Karpas-422 (cell line): ENCODE measurements at places on chromosomes 11 and 22. TPM values are rescaled to one million over a fixed set of nuclear protein-coding genes. Genes with fewer than 3 reads are reported as not detected.

DNA sequence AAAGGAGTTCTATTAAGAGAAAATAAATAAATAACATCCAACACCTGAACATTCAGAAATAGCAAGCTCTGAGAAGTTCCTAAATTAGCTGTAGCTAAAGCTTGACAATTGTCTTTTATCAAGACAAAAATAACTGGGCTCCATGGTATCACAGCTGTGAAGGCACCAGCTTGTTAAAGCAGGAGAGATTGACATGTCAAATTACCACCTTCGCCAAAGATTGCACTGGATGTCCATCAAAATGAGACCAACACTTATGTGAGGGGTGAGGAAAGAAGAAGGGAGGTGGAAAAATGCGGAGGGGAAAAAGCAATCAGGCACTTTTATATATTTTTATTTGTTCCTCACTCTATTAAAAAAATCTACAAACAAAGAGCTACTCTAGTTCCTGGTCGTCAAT, 1827.5 kb upstream of the RAG2 start:
- DNase-seq: no peak
- no peaks in the 10 kb centered on the region for H3K27me3 ChIP-seq
- no peaks in the 10 kb centered on the region for H3K36me3 ChIP-seq
- H3K27ac ChIP-seq: no peak overlapping the region
- no peak overlapping the region for H3K4me3 ChIP-seq
- H3K4me1 ChIP-seq: no peaks in the 10 kb centered on the region

DNA sequence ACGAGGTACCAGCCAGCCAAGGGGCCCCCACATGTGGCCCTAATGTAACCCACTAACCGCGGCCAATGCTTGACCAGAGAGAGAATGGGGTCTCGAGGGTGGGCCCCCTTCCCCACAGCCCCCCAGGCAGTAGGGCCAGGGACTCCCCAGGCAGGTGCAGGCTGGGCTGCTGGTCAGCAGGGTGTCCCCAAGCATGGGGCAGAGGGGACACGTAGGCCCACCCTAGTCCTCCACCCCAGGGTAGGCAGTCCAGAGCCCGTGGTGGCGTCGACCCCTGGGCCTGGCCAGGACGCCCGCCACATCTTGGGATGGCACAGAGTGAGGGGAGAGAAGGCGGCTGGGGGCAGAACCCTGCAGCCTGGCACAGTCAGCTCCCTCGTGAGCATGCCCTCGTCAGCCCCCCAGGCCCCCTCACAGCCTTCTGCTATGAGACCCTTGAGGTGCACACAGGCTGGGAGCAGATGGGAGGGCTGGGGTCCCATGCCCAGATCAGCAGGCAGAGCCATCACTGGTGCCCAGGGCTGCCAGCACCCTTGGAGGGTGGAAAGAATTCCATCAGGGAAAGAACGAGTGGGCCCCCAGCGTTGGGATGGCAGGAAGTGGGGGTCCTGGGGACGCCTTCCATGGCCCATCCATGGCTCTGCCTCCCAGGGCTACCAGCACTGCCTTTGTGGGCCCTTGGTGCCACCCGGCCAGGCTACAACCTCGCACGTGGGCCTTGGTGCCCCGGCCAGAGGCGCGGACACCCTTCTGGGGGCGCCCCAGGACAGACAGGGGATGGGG, 6.1 kb downstream of the TNNT3 start:
- no peaks in the 10 kb centered on the region for H3K36me3 ChIP-seq
- no peaks in the 10 kb centered on the region for H3K4me1 ChIP-seq
- no peak for DNase-seq

DNA sequence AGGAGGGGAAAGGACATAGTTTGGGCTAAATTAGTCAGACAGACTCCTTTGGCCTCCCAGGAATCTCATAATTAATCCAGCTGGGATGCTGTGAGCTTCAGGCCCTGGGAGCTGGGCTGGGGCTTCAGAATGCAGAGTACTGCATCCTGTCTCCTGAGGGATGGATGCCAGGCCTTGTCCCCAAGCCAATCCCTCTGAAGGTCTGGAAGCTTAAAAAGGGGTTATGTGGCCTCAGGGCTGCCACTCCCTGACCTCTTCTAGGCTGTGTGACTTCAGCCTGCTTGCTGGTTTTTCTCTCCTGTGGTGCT, 6.9 kb upstream of the LRRC32 start:
- no peak overlapping the region for H3K4me3 ChIP-seq
- DNase-seq: no peak
- peaks cover 56% of the 10 kb centered on the region for H3K4me1 ChIP-seq
- no peak overlapping the region for H3K27ac ChIP-seq
- no peaks in the 10 kb centered on the region for H3K27me3 ChIP-seq

DNA sequence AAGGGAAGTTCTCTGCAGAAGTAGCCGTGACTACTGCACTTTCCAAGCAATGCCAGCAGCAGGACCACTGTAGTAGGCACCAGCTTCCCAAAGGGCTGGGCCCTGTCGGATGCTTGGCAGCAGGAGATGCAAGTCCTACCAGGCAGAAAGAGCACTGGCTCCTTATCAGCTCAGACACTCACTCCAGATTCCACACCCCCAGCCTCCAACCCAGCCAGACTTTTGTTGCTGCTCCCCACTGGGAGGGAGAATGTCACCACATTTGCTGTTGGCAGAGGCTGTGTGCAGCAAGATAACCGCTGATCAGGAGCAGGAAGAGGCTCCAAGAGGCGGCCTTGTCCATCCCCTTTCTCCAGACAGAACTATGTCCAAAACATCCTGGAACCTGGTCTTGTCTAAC, 118.7 kb downstream of the C11orf58 start:
- DNase-seq: no peak
- H3K4me3 ChIP-seq: no peak overlapping the region
- no peaks in the 10 kb centered on the region for H3K27me3 ChIP-seq
- no peaks in the 10 kb centered on the region for H3K4me1 ChIP-seq
- no peaks in the 10 kb centered on the region for H3K36me3 ChIP-seq

DNA sequence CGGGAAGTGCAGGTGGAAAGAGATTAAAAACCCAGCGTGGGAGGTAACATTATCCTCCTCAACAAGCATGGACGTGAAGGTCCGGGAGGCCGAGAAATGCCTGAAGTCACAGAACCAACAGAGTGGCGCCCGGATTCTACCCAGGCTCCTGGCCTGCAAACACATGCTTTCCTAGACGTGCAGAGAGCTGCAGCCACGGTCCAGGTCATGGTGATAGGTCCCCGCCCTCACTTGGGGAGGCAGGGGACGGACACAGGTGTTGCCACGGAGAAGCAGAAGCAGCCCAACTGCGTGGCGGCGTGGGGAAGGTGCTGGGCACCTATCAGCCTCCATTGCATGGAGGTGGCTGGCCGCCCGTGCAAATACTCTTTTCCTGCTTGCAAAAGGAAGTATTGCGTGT, 148.8 kb downstream of the MPPED1 start:
- H3K36me3 ChIP-seq: no peaks in the 10 kb centered on the region
- no peak overlapping the region for H3K27ac ChIP-seq
- no peak overlapping the region for H3K4me3 ChIP-seq

DNA sequence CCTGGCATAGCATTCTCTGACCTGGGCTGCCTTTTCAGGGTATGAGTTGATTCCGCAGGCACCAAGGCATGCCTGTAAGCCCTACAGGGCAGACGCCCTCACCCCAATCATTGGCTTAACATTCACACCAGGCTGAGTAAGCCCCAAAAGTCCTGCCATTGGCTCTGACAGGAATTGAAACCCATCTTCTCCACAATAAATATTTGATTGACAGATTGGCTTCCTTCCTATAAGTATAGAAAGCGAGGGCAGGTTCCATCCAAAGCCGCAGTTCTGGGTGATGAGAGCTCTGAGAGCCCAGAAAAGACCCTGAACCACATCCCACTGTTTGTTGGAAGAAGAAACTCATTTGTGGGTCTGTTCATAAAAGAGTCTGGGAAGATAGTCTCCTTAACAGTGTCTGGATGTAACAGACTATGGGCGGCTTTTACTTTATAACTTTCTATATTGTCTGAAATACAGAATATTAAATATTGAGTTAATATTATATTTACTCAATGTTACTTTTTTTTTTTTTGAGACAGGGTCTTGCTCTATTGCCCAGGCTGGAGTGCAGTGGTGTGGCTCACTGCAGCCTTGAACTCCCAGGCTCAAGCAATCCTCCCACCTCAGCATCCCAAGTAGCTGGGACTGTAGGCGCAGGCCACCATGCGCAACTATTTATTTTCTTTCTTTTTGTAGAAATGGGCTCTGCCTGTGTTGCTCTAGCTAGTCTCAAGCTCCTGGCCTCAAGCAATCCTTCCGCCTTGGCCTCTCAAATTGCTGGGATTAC, 46.8 kb downstream of the FAM83F start:
- H3K27ac ChIP-seq: no peak overlapping the region
- H3K36me3 ChIP-seq: no peaks in the 10 kb centered on the region
- no peak overlapping the region for H3K4me3 ChIP-seq
- no peak for DNase-seq
- H3K27me3 ChIP-seq: no peaks in the 10 kb centered on the region
- H3K4me1 ChIP-seq: peaks cover 31% of the 10 kb centered on the region

DNA sequence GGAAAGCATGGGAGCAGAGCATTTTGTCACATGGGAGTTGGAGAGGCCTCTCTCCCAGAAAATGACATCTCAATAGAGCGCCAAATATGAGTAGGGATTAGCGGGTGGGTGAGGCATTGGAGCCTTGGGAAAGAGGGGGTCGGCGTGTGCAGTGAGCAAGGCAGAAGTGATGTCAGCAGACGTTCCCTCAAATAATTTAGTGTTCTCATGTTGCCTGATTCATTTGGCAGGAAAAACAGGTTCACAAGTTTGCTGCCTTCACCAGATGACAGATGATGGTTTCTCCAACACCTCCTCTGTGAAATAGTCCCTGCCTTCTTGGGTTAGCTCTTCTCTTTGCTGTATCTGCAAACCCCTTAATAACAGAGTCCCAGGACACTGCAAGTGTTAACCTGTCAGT, 118.5 kb upstream of the ARHGAP20 start:
- no peak for DNase-seq
- H3K36me3 ChIP-seq: no peaks in the 10 kb centered on the region
- H3K4me3 ChIP-seq: no peak overlapping the region
- H3K4me1 ChIP-seq: no peaks in the 10 kb centered on the region

DNA sequence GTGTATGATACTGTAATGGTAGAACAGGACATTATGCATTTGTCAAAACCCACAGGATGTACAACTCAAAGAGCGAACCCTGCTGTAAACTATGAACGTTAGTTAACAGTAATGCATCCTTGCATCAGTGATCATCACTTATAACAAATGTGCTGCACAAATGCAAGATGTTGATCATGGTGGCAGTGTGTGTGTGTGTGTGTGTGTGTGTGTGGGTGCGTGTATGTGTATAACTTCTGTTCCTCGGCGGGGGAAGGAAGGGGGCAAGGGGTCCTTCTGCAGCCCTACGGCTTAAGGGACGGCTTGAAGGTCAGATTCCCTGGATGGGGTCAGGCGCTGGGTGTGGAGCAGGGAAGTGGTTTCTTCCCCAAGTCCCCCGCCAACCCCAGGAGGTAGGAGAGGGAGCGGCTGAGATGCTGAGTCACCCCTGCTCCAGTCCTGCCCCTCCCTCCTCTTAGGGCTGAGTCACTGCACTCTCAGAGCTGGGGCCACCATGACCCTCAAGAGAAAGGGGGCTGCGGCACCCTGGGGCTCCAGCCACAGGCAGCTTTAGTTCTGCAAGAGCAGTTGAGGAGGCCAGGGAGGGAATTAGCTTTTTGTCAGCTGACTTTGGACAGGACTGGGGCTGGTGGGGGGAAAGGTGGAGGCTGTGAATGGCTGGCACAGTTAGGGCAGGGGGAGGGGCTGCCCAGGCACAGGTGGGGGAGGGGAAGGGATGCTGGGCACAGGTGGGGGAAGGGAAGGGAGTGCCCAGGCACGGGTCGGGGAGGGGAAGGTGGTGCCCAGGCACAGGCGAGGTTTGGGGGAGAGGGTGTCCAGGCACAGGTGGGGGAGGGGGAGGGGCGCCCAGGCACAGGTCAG, 8.8 kb upstream of the CTSD start:
- H3K36me3 ChIP-seq: no peaks in the 10 kb centered on the region
- H3K4me1 ChIP-seq: no peaks in the 10 kb centered on the region; the same call in 1 of the 2 replicates
- no peak overlapping the region for H3K4me3 ChIP-seq
- H3K27me3 ChIP-seq: no peaks in the 10 kb centered on the region
- H3K27ac ChIP-seq: no peak overlapping the region
- no peak for DNase-seq

- H3K4me1 ChIP-seq: peaks cover 14% of the 10 kb centered on the region
- no peak overlapping the region for H3K27ac ChIP-seq
- no peaks in the 10 kb centered on the region for H3K27me3 ChIP-seq
- no peak overlapping the region for H3K4me3 ChIP-seq
Observed at GRCh38 chr11:45830596-45830995, 16.7 kb upstream of the CRY2 start.

DNA sequence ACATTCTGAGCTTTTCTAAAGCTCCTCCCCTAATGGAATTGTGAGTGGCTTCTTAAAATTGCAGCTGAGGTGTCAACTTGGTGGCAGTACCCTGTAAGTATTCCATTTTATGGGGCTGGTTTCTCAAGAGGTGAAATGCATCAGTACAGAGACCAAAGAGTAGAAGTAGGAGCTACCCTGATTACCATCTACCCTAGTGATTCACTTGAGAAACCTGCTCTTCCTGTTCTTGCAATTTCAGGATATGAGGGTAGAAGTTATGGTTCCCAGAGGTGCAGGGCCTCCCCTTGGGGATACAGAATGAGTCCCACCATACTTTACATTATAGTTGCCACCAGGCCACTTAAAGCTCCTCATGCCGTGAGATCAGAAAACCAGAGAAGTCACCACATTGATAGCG, 944.6 kb downstream of the OPCML start:
- H3K36me3 ChIP-seq: no peaks in the 10 kb centered on the region
- no peak for DNase-seq
- no peak overlapping the region for H3K27ac ChIP-seq
- no peaks in the 10 kb centered on the region for H3K4me1 ChIP-seq
- H3K4me3 ChIP-seq: no peak overlapping the region

DNA sequence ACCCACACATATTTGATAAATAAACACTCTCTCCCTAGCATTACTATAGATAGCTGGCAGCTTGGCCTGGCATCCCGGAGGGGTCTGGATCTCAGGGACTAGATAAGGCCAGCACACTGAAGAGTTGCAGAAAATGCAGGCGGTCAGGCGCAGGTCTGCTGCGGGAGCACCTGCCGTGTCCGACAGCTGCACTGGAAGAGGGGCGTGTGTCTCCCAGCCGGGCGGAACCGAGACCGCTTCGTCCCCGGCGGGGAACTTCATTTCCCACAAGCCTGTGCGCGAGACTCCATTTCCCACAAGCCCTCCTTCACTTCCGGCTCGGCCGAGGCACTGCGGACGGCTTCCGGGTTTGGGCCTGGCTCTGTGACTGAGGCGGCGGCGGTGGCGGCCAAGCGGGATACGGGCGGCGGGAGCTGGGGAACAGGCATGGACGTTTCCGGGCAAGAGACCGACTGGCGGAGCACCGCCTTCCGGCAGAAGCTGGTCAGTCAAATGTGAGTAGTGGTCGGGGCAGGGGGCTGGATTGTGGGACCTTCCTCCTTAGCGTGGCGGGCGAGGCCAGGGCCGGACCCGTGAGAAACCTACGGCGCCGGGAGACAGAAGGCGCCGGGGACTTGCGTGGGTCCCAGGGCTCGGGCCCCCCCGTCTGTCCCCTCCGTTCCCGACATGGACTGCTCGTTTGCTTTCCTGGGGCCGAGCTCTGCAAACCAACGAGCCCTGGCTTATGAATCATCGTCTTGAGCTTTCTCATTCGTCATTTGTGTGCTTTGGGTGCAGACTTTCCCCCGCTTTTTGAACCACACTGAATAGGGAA, at the start of gene MED15:
TSS of gene MED15 (plus strand) at position 358 of the 814 bp plus-strand sequence. CDS start at position 427, 69 bp downstream.
- peaks cover 36% of the 10 kb centered on the region for H3K4me1 ChIP-seq
- H3K27ac ChIP-seq: peak within 1 kb of the TSS; percentile 44
- peak; percentile 97 for DNase-seq
- 0 out of 2 replicates have a peak, but pooled peaks cover 5% of the 10 kb centered on the region for H3K36me3 ChIP-seq
- no peaks in the 10 kb centered on the region for H3K27me3 ChIP-seq
- H3K4me3 ChIP-seq: peak within 1 kb of the TSS; percentile 83

Gene RGL4
- total RNA-seq: 103 and 125 TPM in 2 replicates

Gene KRTAP5-10
- total RNA-seq: not detected in 2 replicates

Gene OR5B21
- 1.9 and 9.3 TPM in 2 replicates for total RNA-seq

Gene NRIP3
- total RNA-seq: not detected in 2 replicates

Gene SMIM35
- total RNA-seq: 0.04 TPM in 1 of 2 replicates, not detected in the other

Gene PKP3
- 0.76 TPM in 1 of 2 replicates, not detected in the other for total RNA-seq
